ENCODE measurements at places on chromosomes 5 and 9. TPM values are rescaled to one million over a fixed set of nuclear protein-coding genes. Genes with fewer than 3 reads are reported as not detected.

GRCh38 chr5:99378443-99378842 is 449.6 kb upstream of the CHD1 start:
- no peaks in the 10 kb centered on the region for H3K36me3 ChIP-seq
- DNase-seq = no peak
- H3K4me1 ChIP-seq = no peaks in the 10 kb centered on the region
- H3K4me3 ChIP-seq = no peak overlapping the region

- H3K27me3 ChIP-seq = no peaks in the 10 kb centered on the region
- peaks cover 49% of the 10 kb centered on the region for H3K4me1 ChIP-seq
- H3K36me3 ChIP-seq = peaks cover 8% of the 10 kb centered on the region
- no peak overlapping the region for H3K4me3 ChIP-seq
Measured at GRCh38 chr5:14672484-14673394, 8.2 kb downstream of the OTULIN start.

The SLC35D2 gene
- 13.4 TPM for total RNA-seq

The TRPM6 gene
- not detected for total RNA-seq

- no peak overlapping the region for H3K27ac ChIP-seq
- H3K4me3 ChIP-seq = no peak overlapping the region
- H3K27me3 ChIP-seq = no peaks in the 10 kb centered on the region
- H3K4me1 ChIP-seq = peaks cover 16% of the 10 kb centered on the region
- no peak for DNase-seq
Measured at GRCh38 chr5:59097116-59097515, 514.2 kb downstream of the RAB3C start.

DNA sequence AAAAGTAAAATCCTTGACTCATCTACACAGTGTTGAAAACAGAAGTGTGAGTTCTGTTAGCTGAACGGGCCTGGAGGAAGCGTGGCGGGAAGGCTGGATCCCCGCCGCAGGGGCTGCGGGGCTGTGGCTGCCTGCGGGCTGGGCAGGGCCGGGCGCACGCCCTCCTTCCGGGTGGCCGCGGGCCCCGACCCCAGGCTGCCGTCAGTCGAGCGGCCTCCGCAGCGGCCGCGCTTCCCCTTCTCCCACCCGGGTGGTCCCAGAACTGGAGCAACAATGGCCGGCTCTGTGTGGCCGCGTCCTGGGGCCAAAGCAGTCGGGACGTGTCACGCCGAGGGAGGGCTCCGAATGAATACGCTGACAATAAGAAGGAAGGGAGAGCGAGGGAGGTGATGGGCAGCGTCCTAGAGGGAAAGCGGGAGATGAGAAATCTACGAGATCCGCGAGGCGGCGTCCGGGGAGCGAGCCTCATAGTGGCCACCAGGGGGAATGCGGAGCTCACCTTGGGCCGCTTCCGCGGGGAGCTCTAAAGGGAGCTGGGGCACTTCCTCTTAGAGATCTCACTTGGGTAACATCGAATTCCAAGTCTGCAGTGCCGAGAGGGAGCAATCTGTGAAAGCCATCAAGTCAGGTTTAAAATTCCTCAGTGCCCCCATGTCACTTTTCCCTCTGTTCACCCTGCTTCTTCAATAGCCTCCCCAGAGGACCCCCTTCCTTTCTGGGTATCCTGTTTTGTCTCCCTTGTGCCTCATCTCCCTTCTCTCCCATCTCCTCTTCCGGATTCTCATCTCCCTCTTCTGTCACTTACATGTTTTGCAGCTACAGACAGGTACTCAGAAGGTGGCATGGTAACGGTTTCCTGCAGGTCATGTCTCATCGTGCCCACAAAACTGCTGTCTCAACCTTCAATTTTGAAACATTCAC is 83.9 kb downstream of the SLC1A3 start:
- H3K4me1 ChIP-seq = peaks cover 20% of the 10 kb centered on the region
- H3K36me3 ChIP-seq = no peaks in the 10 kb centered on the region
- H3K4me3 ChIP-seq = peak overlapping the region; percentile 62
- H3K27me3 ChIP-seq = peaks cover 4% of the 10 kb centered on the region
- no peak overlapping the region for H3K27ac ChIP-seq
- peak; percentile 45 for DNase-seq

DNA sequence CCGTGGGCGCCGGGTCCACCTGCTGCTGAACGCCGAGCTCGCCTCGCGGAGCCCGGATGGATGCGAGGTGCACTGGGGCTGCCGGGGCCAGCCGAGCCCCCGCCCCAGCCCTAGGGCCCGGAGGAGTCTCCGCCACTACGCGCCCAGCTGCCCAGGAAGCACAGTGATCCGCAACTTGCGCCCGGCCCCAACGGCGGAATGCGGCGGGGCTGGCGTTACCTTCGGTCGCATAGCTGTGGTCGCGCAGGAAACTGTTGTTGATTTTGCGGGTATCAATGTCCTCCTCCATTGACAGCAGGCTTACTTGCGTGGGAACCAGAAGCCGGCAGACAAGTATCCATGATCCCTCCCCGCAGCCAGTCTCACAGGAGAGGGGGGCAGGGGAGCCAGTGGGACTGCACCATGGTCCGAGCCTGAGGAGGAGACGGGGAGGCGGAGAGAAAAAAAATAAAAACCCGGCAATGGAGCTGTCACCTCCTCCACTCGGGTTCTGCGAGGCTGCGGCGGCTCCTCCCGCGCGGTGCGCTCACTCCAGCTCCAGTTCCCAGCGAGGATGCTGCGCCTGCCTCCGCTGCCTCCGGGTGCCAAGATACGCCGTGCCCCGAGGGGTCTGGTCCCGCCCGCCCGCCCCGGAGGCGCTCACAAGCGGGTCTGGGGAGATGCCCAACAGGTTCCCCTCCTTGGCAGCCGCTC is 628 bp downstream of the PPP2R2B start:
- H3K27ac ChIP-seq = peak overlapping the region; percentile 52
- peaks cover 10% of the 10 kb centered on the region for H3K4me1 ChIP-seq
- no peaks in the 10 kb centered on the region for H3K27me3 ChIP-seq
- peak overlapping the region; percentile 62 for H3K4me3 ChIP-seq

The GABBR2 gene
- total RNA-seq = not detected

DNA sequence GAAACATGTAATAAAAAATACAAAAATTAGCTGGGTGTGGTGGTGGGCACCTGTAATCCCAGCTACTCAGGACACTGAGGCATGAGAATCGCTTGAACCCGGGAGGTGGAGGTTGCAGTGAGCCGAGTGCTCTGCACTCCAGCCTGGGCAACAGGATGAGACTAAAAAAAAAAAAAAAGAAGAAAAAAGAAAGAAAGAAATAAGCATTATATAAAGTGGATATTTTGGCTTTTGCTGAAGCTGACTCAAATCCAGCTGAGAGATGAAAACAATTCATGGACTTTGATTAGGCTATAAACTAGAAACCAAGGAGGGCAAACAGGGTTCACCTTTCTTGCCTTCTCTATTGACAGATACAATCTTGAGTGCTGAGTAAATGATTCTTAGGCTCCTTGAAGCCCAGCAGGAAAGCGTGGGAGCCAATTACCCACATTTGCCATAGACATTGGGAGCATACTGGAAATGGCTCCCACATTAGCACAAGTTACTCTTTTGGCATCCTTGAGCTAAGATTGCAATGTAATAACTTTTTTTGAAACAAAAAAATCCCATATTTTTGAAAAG is 2.4 kb upstream of the BTF3 start:
- H3K27ac ChIP-seq = no peak overlapping the region
- peaks cover 2% of the 10 kb centered on the region for H3K36me3 ChIP-seq
- DNase-seq = no peak
- peaks cover 13% of the 10 kb centered on the region for H3K4me1 ChIP-seq
- peaks cover 10% of the 10 kb centered on the region for H3K27me3 ChIP-seq

The STC2 gene
- total RNA-seq = not detected

DNA sequence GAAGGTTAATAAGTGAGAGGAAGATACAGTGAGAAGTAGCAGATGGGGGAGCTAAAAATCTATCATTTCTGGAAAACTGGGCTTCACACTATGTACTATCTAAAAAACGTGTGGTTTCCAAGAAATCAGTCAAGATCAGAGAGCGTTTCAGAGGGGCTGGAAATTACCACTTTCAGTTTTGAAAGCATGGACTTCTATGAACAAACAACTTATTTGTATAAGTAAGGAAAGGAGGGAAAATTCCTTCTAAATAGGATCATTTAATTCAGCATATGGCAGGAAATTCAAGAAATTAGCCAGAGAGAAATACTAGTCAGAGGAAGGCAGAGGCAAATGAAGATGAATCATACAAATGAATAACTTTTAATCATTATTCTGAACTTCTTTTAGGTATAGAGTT is 11.3 kb downstream of the TNC start:
- no peak overlapping the region for H3K27ac ChIP-seq
- no peak for DNase-seq
- no peaks in the 10 kb centered on the region for H3K36me3 ChIP-seq
- no peaks in the 10 kb centered on the region for H3K4me1 ChIP-seq

All from natural killer cell (primary cell).